Aorta (tissue), 5 donors: ENCODE measurements at places on chromosomes 4 and X. TPM values are rescaled to one million over a fixed set of nuclear protein-coding genes. Genes with fewer than 3 reads are reported as not detected.

Gene MAGEC1
- total RNA-seq = not detected

Gene CT55
- total RNA-seq = not detected

Gene RPS3A
- total RNA-seq = 1,314 TPM

Gene RHOH
- 4.1 TPM for total RNA-seq

Gene SORBS2
- total RNA-seq = 289 TPM

Gene ARR3
- total RNA-seq = not detected

GRCh38 chr4:40414673-40415072 is 79.5 kb downstream of the CHRNA9 start:
- H3K36me3 ChIP-seq = no peaks in the 10 kb centered on the region
- no peaks in the 10 kb centered on the region for H3K4me1 ChIP-seq
- H3K27ac ChIP-seq = no peak overlapping the region
- no peak overlapping the region for H3K4me3 ChIP-seq
- DNase-seq = no peak
- H3K27me3 ChIP-seq = no peaks in the 10 kb centered on the region

- H3K4me1 ChIP-seq = no peaks in the 10 kb centered on the region
- DNase-seq = no peak
- H3K27ac ChIP-seq = no peak overlapping the region
Observed at GRCh38 chr4:93831716-93832496, 3.4 kb downstream of the ATOH1 start.

- DNase-seq = no peak
- H3K4me1 ChIP-seq = peaks cover 8% of the 10 kb centered on the region
- H3K4me3 ChIP-seq = no peak overlapping the region
- H3K36me3 ChIP-seq = no peaks in the 10 kb centered on the region
- no peak overlapping the region for H3K27ac ChIP-seq
- no peaks in the 10 kb centered on the region for H3K27me3 ChIP-seq
Observed at GRCh38 chr4:2860391-2861348, 17.0 kb downstream of the ADD1 start.

DNA sequence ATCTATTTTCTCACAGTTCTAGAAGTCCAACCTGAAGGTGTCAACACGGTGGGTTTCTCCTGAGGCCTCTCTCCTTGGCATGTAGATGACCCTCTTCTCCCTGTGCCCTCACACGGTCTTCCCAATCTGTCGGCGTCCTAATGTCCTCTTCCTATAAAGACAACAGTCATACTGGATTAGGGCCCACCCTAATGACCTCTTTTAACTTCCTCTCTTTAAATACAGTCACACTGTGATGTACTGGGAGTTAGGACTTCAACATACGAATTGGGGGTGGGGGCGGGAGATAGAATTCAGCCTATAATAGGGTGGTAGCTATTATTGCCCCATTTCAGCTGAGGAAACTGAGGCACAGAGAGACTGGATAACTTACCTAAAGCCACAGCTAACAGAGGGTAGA is 70.2 kb downstream of the SMIM20 start:
- H3K27me3 ChIP-seq = no peaks in the 10 kb centered on the region
- no peaks in the 10 kb centered on the region for H3K36me3 ChIP-seq
- DNase-seq = no peak
- no peak overlapping the region for H3K27ac ChIP-seq

GRCh38 chrX:97616883-97617530 is 733.3 kb downstream of the RPA4 start:
- no peaks in the 10 kb centered on the region for H3K4me1 ChIP-seq
- H3K36me3 ChIP-seq = no peaks in the 10 kb centered on the region
- DNase-seq = no peak
- no peak overlapping the region for H3K4me3 ChIP-seq
- no peak overlapping the region for H3K27ac ChIP-seq

DNA sequence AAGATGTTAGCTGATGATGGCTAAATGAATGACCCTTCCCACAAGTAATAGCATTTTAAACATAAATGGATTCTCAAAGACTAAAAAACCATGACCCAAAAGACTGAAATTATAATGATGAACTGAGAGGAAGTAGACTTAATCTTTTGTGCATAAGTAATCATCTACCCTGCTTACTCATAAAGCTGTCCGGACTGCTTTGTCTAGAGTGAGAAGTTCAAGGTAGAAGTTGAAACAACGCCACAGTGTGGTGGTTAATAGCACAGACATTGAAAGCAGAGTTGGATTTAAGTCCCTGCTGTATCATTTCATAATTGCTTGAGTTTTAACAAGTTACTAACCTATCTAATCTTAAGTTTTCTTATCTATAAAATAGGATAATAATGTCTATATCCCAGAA is 346.6 kb downstream of the CENPC start:
- no peaks in the 10 kb centered on the region for H3K4me1 ChIP-seq
- no peaks in the 10 kb centered on the region for H3K36me3 ChIP-seq
- no peak overlapping the region for H3K4me3 ChIP-seq
- no peak overlapping the region for H3K27ac ChIP-seq

- no peaks in the 10 kb centered on the region for H3K4me1 ChIP-seq
- H3K4me3 ChIP-seq = no peak overlapping the region
- no peak overlapping the region for H3K27ac ChIP-seq
- no peak for DNase-seq
- H3K36me3 ChIP-seq = no peaks in the 10 kb centered on the region
Observed at GRCh38 chr4:152680988-152681603, 1.3 kb upstream of the TMEM154 start.

- H3K4me3 ChIP-seq = no peak overlapping the region
- H3K27me3 ChIP-seq = no peaks in the 10 kb centered on the region
- H3K4me1 ChIP-seq = peaks cover 6% of the 10 kb centered on the region
- H3K36me3 ChIP-seq = no peaks in the 10 kb centered on the region
Observed at GRCh38 chr4:150325872-150326271, 247.6 kb downstream of the DCLK2 start.

DNA sequence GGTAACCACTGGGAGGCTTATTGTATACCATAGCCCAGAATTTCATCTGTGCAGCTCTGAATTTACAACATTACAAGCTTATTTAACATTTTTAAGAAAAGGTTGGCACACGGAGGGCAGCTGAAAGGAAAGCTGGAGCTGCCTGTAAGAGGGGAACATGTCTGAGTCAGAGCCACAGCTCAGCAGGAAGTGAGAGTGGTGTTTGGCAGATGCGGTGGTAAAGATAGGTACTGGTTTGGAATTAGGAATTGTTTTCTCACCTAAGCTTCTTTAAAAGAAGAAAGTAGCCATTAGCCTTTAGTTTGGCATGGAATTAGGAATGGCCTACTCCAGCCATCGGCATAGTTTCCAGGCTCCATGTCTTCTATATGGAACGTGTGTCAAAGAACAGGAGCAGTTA is 172.5 kb upstream of the ANXA3 start:
- no peaks in the 10 kb centered on the region for H3K27me3 ChIP-seq
- no peaks in the 10 kb centered on the region for H3K4me1 ChIP-seq
- DNase-seq = no peak
- H3K4me3 ChIP-seq = no peak overlapping the region

GRCh38 chr4:172776203-172776861 is 392.3 kb upstream of the GALNT7 start:
- no peak for DNase-seq
- H3K36me3 ChIP-seq = no peaks in the 10 kb centered on the region
- H3K27ac ChIP-seq = no peak overlapping the region

DNA sequence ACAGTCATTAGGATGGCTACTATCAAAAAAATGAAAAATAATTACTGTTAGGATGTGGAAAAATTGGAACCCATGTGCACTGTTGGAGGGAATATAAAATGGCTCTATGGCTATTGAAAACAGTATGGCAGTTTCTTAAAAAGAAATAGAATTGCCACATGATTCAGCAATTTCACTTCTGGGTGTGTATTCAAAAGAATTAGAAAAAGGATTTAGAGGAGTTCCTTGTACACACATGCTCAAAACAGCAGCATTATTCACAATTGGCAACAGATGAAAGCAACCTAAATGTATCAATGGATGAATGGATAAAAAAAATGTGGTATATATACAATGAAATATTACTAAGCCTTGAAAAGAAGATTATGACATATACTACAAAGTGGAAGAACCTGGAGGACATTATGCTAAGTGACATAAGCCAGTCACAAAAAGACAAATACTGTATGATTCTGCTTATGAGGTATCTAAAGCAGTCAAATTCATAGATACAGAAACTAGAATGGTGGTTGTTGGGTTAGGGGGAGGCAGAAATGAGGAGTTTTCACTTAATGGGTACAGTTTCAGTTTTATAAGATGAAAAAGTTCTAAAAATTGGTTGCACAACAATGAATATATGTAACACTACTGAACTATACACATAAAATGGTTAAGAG is 123.2 kb downstream of the ELOVL6 start:
- no peaks in the 10 kb centered on the region for H3K36me3 ChIP-seq
- no peaks in the 10 kb centered on the region for H3K4me1 ChIP-seq

DNA sequence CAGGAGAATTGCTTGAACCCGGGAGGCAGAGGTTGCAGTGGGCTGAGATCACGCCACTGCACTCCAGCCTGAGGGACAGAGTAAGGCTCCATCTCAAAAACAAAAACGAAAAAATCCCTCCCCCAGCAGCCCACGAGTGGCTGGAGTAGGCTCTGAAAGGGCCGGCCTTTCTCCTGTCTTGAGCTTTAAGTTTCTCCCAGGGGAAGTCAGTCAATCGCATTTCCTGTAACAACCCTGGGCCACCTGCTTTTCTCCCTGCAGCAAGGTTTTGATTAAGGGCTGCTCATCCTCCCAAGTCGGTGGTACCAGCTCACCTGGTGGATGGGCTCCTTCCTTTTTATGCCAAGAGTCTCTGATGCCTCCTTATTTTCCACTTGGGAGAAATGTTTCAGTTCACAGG is 2.0 kb upstream of the NYX start:
- H3K4me3 ChIP-seq = no peak overlapping the region
- no peak overlapping the region for H3K27ac ChIP-seq
- H3K36me3 ChIP-seq = no peaks in the 10 kb centered on the region
- no peak for DNase-seq

DNA sequence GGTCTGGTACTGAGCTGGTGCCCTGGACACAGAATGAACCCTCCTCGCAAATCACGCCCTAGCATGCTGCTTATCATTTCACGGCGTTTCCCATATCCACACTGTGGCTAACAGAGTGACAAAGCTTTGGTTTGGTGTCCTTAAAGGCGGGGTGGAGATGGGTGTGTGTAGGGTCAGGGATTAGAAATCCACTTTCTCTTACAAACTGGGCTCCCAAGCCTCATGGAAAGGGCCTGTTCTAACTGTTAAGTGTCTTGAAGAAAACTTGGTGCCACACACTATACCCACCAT is 735 bp upstream of the CHRDL1 start:
- H3K4me1 ChIP-seq = no peaks in the 10 kb centered on the region
- H3K4me3 ChIP-seq = no peak overlapping the region
- no peaks in the 10 kb centered on the region for H3K36me3 ChIP-seq
- DNase-seq = no peak
- no peak overlapping the region for H3K27ac ChIP-seq

DNA sequence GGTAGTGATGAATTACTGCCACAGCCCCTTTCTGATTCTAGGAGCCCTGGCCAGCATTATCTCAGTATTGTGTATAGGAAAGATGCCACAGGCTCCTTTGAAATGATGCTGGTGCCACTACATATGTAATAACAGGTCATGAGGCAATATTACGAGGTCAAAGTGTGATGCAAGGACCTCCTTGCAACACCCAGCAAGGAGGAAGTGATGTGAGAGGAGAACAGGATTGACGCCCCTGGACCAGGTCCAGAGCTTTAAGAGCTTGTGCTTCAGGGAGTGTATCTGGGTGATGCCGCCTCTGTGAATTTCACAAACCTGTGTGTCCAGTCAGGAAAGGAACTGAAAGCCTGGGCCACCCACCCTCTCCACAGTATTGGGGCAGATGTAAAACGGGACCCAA is 261.8 kb downstream of the MID1IP1 start:
- DNase-seq = no peak
- H3K27ac ChIP-seq = no peak overlapping the region
- H3K4me3 ChIP-seq = no peak overlapping the region

GRCh38 chr4:76016393-76016792 is 6.9 kb downstream of the CXCL10 start:
- DNase-seq = no peak
- H3K36me3 ChIP-seq = no peaks in the 10 kb centered on the region
- no peaks in the 10 kb centered on the region for H3K4me1 ChIP-seq

GRCh38 chr4:140869446-140869845 is 113.3 kb upstream of the TBC1D9 start:
- no peak for DNase-seq
- H3K36me3 ChIP-seq = peaks cover 2% of the 10 kb centered on the region
- H3K27ac ChIP-seq = no peak overlapping the region
- H3K4me3 ChIP-seq = no peak overlapping the region
- H3K27me3 ChIP-seq = no peaks in the 10 kb centered on the region
- no peaks in the 10 kb centered on the region for H3K4me1 ChIP-seq

- no peaks in the 10 kb centered on the region for H3K36me3 ChIP-seq
- H3K4me1 ChIP-seq = peaks cover 2% of the 10 kb centered on the region
- no peaks in the 10 kb centered on the region for H3K27me3 ChIP-seq
- H3K4me3 ChIP-seq = no peak overlapping the region
Observed at GRCh38 chr4:51851090-51851936, 8.4 kb downstream of the DCUN1D4 start.

GRCh38 chr4:140996766-140997165 is 136.5 kb downstream of the RNF150 start:
- no peak overlapping the region for H3K4me3 ChIP-seq
- H3K27me3 ChIP-seq = no peaks in the 10 kb centered on the region
- H3K36me3 ChIP-seq = no peaks in the 10 kb centered on the region
- H3K4me1 ChIP-seq = no peaks in the 10 kb centered on the region
- DNase-seq = no peak
- no peak overlapping the region for H3K27ac ChIP-seq

- H3K27me3 ChIP-seq = no peaks in the 10 kb centered on the region
- no peak for DNase-seq
- no peak overlapping the region for H3K27ac ChIP-seq
Observed at GRCh38 chrX:46178763-46179162, 366.5 kb downstream of the ZNF674 start.

DNA sequence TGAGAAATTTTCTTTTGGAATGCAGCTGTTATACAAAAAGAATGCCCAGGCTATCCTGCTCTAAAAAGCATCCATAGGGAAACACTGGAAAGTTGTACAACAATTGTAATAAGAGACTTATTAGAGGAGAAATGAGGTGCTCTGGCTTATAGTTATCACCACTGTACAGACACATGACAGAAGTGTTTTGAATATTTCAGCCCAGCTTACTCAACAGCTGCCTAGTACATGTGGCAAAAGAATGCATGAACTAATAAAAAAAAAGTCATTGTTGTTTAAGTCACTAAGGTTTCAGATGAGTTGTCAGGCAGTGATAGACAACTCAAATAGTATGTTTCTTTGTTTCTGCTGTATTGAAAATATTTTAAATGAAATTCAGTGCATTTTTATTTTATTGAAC is 307.7 kb downstream of the GPM6A start:
- H3K4me1 ChIP-seq = no peaks in the 10 kb centered on the region
- H3K27ac ChIP-seq = no peak overlapping the region
- H3K27me3 ChIP-seq = no peaks in the 10 kb centered on the region

GRCh38 chrX:153927922-153928760 is 2.1 kb upstream of the ARHGAP4 start:
- no peaks in the 10 kb centered on the region for H3K27me3 ChIP-seq
- no peaks in the 10 kb centered on the region for H3K36me3 ChIP-seq
- H3K4me3 ChIP-seq = peak overlapping the region; percentile 31
- no peak overlapping the region for H3K27ac ChIP-seq

GRCh38 chr4:66906314-66906713 is 639.0 kb downstream of the CENPC start:
- no peak overlapping the region for H3K4me3 ChIP-seq
- no peaks in the 10 kb centered on the region for H3K36me3 ChIP-seq
- no peaks in the 10 kb centered on the region for H3K4me1 ChIP-seq
- no peak for DNase-seq
- no peaks in the 10 kb centered on the region for H3K27me3 ChIP-seq
